Testis (tissue), 5 donors: ENCODE measurements at places on chromosomes 12 and 14. TPM values are rescaled to one million over a fixed set of nuclear protein-coding genes. Genes with fewer than 3 reads are reported as not detected.

KERA gene
- not detected for total RNA-seq

UBE2N gene
- 99.4 TPM for total RNA-seq

RNASE2 gene
- total RNA-seq, result not detected

OR10AD1 gene
- not detected for total RNA-seq

RARG gene
- total RNA-seq, result 12.1 TPM

PSMD9 gene
- 51.3 TPM for total RNA-seq

DLK1 gene
- total RNA-seq, result 109 TPM

TAS2R9 gene
- not detected for total RNA-seq

SERPINA10 gene
- not detected for total RNA-seq

OTX2 gene
- not detected for total RNA-seq

CLECL1 gene
- total RNA-seq, result not detected

TAS2R43 gene
- 0.87 TPM for total RNA-seq

C12orf60 gene
- total RNA-seq, result 5.3 TPM

NDUFA12 gene
- 77.5 TPM for total RNA-seq

LRFN5 gene
- 6.8 TPM for total RNA-seq

LMNTD1 gene
- 10.8 TPM for total RNA-seq

KRT6C gene
- not detected for total RNA-seq
